ENCODE measurements at places on chromosomes 13 and 19.

- no peak for DNase-seq
Measured at GRCh38 chr13:59954601-59955000, 209.1 kb downstream of the DIAPH3 start.

GRCh38 chr13:47112903-47113299 is 216.0 kb upstream of the HTR2A start:
- DNase-seq: no peak

GRCh38 chr13:112236539-112237197 is 139.5 kb upstream of the SPACA7 start:
- DNase-seq: no peak

DNA sequence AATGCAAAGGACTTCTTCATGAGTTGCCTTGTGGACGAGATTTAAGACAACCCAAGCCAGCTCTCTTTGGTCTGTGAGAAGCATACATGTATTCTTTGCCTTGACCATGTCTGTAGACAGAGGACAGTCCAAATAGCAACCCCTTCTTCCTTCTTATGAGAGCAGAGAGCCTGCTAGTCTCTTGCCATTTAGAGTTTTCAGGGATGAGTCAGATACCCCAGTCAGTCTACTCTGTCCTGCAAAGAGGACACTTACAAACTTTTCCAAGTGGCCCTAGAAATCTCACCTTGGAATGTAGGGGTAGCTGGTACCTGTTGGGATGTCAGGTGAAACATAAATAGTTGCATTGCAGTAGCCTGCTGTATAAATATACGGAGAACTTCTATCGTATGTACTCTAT is 36.7 kb downstream of the DNAJC3 start:
- DNase-seq: peak; percentile 5

DNA sequence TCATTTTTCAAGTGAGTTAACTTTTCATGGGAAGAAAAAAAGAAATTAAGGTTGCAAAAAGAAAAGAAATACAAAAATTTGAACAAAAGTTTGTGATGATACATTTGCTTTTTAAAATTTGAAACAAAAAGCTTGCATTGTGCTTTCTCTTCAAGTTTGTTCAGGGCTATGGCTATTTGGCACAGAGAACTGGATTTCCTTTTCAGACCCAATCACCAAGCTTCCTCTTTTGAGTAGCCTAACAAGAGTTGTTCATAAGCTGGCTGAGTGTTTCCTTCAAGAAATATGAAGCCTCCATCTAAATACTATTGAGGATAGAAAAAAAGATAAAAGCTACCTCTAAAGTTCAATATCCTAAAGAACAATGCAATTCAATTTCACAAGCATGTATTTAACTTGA is 787.8 kb downstream of the LIG4 start:
- no peak for DNase-seq

DNA sequence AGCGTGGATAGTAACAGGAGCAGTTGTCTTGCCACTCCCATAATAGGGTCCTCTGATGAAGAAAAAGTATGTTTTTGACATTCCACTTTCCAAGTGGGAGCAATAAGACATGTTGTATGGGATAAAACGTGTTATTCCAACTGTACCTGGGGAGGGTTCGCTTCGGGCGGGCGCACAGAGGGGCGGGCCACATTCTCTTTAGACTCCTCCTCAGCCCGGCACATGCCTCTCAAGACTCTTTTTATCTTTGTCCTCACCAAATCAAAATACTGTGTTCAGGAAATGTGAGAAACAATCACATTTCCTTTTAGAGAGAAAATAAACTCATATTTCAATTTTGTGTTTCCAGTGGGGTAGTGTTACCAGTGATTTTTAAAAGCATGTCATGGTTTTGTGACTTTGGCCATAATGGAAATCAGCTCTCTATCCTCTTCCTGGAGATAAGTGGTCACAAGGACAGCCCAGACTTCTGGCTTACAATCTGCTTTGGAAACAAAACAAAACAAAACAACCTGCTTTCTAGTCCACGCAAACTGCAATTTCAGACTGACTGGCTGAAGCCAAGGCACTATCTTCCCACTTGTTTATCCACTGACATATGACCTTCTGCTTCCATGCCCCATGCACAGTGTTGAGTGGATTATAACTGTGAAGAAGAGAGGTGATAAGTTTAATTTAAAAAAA is 276.1 kb downstream of the NALCN start:
- DNase-seq: no peak

- no peak for DNase-seq
Measured at GRCh38 chr19:3507371-3508120, 1.4 kb downstream of the FZR1 start.

DNA sequence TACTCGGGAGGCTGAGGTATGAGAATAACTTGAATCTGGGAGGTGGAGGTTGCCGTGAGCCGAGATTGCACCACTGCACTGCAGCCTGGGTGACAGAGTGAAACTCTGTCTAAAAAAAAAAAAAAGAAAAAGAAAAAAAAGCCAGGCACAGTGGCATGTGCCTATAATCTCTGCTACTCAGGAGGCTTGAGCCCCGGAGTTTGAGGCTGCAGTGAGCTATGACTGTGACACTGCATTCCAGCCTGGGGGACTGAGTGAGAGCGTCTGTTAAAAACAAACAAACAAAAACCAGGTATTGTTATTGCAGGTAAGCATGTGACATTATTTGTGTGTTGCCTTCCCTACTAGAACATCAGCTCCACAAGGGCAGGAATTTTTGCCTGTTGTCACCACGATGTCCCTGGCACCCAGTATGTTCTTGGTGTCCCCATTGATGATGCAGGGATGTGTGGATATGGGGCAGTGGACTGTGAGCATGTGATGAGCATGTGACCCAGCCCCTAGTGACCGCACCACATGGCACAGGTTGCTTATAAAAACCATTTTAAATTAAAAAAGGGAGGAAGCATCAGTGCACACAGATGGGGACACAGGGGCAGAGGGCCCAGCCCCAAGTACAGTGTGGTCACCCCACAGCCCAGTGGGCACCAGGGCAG is 1.6 kb upstream of the KANK2 start:
- DNase-seq: no peak

DNA sequence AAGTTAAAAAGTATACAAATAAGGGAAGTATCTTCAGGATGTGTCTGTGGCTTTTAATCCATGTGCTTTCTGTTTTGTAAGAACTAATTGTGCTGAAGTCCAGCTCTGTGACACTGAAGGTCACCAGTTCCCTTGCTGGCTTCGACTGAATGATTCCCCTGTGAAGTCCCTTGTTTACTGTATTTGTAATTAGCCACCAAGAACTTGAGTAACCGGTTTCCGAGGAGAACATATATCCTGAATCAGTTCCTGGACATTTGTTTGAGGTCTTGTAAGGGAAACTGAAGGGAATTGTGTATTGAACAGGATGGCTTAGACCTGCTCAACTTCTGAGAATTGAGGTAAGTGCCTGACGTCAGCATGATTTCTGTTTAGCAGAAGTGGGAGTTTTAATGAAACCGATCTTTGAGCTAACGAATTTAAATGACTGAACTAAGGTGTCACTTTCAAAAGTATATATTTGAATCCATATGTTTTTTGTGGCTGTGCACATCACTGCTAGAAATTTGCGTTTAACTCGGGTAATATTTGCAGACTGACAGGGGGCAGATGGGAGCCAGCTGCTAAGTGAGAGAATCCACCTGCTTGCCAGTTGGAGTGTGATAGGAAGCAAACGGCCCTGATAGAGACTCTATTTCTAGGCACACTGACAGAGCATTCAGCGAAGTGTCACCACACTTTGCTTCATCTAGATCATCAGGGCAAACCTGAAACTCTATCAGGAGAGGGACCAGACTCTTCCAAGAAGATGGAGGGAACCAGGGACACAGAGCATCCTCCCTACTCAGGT is 530.0 kb downstream of the RFC3 start:
- DNase-seq: no peak

DNA sequence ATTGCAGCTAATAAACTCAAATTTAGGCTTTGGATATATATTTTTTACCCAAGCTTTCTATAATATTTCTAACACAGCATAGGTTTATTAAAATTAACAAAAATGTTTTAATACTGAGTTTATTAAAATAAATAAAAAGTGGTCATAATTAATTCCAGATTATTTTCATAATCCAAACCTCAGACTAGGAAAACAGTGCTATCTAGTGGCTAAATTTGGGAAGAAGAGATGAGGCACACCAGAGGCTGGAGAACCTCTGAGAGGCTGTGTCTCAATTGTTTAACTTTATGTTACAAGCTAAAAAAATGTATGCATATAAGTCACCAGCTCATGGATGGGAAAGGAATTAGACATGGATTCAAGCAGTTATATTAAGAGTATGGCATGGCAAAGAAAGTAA is 392.5 kb downstream of the DIAPH3 start:
- no peak for DNase-seq

DNA sequence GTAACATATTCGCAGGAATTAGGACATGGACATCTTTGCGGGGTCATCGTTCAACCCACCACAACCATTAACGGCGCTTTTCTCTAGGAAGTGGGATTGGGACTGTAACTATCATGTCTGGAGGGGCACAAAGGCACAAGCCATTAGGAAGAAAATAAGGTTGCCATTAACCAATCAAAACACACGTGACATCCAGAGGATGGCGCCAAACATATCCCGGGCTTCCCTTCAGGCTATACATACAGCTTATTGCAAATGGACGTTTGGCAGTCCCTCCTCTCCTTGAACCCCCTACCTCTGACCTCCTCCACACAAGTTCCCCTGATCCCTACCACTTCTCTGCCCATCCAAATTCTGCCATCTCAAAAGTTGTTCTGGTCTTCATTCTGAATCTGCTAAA is 26.6 kb upstream of the GSX1 start:
- DNase-seq: no peak

DNA sequence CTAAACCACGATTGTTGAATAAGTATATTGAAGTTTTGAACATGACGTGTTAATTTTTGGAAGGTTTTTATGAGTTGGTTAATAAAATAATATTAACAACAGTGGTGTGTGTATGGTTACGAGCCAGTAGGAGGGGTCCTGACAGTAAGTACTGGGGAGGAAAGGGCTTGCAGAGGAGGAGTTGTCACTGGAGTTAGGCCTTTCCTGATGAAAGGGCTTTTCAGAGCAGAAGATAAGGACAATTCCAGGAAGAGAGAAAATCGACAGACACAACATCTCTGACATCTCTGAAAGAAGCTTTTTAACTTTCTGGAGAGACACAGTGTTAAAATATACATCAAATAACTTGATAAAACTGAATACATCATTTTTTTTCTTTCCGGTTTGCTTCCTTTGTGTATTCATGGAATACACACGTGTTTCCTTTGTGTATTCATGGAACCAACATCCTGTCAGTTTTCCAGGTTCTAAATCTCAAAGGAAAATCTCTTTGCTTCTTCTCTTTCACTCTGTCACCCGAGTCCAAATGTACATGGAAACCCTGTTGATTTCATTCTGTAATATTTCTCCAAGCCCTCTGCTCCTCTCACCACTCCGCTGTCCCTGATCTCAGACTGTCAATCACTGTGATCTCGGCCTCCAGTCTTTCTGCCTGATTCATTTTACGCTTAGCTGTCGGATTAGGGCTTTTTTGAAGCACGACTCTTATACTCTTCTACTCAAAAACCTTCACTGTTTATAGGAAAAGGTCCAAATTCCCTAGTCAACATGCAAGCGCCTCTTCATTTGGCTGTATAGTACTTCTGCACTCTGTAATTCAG is 374.4 kb downstream of the DLEU7 start:
- DNase-seq: no peak

- DNase-seq: no peak
Measured at GRCh38 chr13:22696433-22696832, 484.3 kb upstream of the SGCG start.

DNA sequence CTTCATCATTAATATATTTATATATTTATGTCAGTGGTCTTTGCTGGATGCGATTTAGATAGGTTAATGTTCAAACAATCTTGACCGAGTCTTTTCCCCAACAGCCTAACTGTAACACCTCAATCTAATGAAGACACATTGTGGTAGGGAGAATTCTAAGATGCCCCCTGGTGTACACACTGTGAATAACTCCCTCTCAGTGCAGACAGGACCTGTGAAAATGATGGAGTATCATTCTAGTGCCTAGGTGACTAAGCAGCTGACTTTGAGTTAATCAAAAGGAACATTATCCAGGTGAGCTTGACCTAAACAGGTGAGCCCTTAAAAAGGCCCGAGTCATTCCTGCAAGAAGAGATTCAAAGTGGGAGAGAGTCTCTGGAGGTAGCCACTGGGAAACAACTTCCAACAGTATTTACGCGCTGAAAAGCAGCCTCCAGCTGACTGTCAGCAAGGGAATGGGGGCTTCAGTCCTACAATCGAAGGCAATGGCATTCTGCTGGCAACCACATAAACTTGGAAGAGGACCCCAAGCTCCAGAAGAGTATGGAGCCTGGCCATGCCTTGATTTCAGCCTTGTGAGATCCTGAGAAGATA is 28.0 kb upstream of the KBTBD7 start:
- DNase-seq: peak; percentile 35

GRCh38 chr19:29771708-29772414 is 39.9 kb upstream of the CCNE1 start:
- DNase-seq: peak; percentile 85

- no peak for DNase-seq
Measured at GRCh38 chr13:26325876-26326275, 71.9 kb downstream of the CDK8 start.

GRCh38 chr13:79393564-79394249 is 12.3 kb downstream of the RBM26 start:
- no peak for DNase-seq

DNA sequence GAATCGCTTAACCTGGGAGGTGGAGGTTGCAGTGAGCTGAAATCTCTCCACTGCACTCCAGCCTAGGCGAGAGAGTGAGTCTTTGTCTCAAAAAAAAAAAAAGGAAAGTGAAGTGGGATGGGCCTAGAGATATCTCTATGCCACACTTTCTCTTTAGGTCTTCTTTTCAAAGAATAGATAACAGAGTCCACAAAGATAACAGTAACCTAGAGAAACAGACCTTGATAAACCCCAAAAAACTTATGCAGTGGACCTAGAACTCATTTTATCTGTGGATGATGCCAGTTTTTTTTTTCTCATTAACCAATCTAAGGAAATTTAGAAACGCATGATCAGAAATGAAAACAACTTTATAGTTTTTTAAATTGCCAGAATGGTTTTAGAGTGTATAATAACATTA is 227.4 kb downstream of the LHFPL6 start:
- no peak for DNase-seq

DNA sequence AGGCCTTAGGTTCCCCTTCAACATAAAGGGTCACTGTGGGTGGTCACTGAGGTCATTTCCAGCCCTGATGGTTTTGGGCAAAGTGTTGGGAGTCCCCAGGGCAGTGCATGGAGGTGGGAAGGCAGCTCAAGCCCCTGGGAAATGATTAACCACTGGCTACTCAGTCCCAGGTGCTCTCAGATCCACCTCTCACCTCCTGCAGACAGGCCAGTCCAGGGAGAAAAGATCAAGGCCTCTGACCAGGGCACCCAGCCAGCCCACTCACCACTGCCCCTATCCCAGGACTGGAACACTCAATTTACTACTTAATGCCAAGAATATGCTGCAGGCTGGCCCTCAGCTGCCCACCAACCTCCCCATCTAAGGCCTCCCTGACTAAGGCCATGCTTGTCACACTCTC is 1307.9 kb downstream of the UQCRFS1 start:
- DNase-seq: no peak

GRCh38 chr19:3444695-3445234 is 35.6 kb downstream of the SMIM24 start:
- DNase-seq: no peak

All from AG08396 (cell line).